ENCODE measurements at places on chromosomes 11 and 22.

DNA sequence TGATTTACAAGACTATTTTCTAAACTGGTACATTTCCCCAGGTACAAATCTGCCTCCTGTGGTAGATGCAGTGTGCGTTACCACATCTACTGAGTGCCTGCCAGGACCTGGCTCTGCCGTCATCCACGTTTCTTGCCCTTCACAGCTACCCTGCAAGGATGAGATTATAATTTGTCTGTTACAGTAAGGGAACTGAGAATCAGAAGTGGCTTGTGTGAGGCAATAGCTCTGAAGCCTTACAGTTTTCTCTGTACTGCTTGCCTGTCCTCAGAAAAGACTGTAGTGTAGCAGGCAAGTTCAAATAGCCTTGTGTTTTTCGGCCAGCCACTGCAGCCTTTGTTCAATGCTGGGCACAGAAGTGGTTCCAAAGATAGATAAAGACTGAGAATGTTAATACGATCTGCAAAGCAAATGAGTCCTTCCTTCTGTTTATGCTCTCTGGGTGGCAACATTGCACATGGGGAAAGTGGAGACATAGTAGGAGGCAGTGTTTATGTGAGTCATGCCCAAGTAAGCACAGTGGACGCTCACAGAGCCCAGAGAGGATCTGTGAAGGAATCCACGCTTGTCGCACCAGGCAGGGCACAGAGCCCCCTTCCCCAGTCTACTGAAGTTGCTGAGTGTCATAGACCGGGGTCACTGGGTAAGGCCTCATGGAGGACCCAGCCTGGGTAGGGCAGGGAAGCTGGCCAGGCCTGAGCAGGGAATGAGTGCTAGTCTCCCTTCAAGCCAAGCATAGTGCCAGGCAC, 49.1 kb downstream of the MICAL2 start:
- DNase-seq, result no peak

DNA sequence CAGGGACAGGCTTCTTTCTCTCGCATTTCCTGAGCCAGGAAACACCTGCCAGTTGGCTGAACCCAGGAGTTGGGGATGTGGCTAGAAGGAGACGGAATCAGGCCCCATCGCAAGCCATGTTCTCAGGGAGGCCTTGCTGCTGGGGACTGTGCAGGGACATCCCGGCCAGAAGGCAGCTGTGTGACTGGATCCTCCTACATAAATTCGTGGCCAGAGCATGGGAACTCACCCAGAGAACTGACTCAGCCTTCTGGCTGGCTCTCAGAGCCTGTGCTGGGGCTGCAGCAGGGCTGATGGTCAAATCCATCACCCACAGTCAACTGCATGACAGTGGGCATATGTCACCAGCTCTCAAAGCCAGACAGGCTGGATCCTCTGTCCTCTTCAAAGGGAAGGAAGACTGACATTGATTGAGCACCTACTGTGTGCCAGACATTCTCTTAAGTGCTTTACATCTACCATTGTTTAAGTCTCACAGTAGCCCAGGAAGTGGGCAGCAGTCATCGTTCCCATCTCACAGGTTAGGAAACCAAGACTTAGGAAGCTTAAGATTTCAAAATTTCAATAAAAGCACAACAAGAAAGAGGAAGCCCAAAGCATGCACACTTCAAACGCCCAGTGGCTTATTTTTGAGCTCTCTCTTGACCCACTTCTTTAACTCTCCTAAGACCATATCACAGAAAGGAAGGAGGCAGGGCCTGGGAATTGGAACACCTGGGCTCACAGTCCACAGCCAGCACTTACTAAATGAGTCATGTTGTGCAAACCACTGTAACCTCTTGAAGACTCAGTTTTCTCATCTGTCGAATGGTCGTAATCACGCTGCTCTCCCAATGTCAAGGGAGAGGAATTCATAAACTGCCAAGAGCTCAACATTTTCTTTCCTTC, 30.9 kb upstream of the CACNG2 start:
- no peak for DNase-seq

DNA sequence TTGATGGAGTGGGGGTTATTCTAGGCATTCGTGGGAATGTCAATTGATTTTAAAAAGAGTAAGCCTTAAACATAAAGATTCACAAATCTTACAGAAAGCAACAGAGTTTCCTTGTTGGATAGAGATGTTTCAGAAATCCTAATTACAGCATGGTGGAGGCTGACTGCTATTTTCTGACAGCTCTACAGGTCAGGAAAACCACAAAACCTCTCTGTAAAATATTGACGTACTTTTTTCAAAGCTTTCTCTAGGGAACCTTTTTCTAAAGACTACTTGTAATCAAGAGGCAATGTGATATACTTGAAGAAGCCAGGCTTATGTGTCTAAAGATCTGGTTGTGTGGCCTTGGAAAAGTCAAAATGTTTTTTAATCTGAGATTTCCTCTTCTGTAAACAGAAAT, 9.1 kb upstream of the OR8B8 start:
- DNase-seq, result no peak

GRCh38 chr22:27534720-27535125, 266.8 kb downstream of the MN1 start:
- DNase-seq, result no peak

All from NCI-H1417 treated with DMSO at 0.1 percent for 48 hours (cell line).